Activated CD8-positive, alpha-beta T cell treated with anti-CD3 and anti-CD28 coated beads for 36 hours (primary cell): ENCODE measurements at places on chromosomes 1 and 21. TPM values are rescaled to one million over a fixed set of nuclear protein-coding genes. Genes with fewer than 3 reads are reported as not detected.

DNA sequence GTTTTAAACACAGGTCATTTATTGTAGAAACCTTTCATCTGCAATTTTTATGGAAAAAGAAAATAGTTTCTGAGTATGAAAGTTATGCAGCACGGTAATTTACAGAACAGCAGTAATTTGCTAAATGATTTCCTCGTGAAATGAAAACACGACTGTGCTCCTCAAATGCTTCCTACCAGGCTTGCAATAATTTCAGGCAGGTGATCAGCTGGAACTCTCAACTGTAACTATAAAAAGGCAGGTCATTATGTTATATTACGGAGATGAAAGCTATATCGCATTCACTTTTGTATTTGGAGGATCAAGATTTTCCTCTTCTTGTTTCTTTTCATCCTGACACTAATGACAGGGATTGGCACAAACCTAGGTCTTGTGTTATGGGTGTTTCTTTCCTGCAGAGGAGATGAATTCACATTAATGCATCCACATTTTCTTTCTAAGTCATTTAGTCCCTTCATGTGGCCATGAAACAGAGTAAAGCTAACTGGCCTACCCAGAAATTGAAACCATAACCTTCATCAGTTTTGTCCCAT is 57.4 kb downstream of the SAMSN1 start:
- H3K27me3 ChIP-seq, result no peaks in the 10 kb centered on the region
- DNase-seq, result no peak
- peaks cover 51% of the 10 kb centered on the region for H3K4me1 ChIP-seq
- H3K27ac ChIP-seq, result peak overlapping the region; percentile 92
- no peak overlapping the region for H3K4me3 ChIP-seq

DNA sequence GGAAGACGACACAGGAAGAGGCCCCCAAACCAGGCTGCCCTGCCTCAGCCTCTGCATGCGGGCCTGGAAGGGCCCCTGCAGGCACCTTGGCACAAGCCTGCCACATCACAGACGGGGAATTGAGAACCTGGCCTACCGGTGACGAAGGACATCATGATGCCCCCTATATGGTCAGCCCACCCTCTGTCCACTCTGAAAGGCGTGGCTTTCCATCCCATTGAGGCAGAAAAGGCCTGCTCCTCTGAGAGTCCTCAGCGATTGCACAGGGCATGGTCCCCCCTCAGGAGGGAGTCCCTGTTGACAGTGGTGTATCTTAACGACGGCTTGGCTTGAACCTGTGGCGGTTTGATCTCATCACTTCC is 11.4 kb downstream of the KRTAP10-1 start:
- DNase-seq, result no peak
- no peaks in the 10 kb centered on the region for H3K4me1 ChIP-seq
- no peaks in the 10 kb centered on the region for H3K27me3 ChIP-seq

- no peaks in the 10 kb centered on the region for H3K36me3 ChIP-seq
- H3K4me1 ChIP-seq, result peaks cover 59% of the 10 kb centered on the region
- H3K4me3 ChIP-seq, result no peak overlapping the region
- peak; percentile 37 for DNase-seq
Measured at GRCh38 chr1:114330451-114330983, 176.8 kb upstream of the SYT6 start.

GRCh38 chr1:56376188-56376984 is 203.0 kb downstream of the PLPP3 start:
- no peak for DNase-seq
- H3K4me3 ChIP-seq, result no peak overlapping the region
- no peak overlapping the region for H3K27ac ChIP-seq
- peaks cover 3% of the 10 kb centered on the region for H3K27me3 ChIP-seq

GRCh38 chr1:67307251-67308060 is at the start of gene IL12RB2:
TSS of gene IL12RB2 (plus strand) at chr1:67307873. CDS start at chr1:67320369, 12,496 bp downstream.
- peak; percentile 77 for DNase-seq
- H3K27me3 ChIP-seq, result peaks cover 11% of the 10 kb centered on the region
- H3K36me3 ChIP-seq, result peaks cover 27% of the 10 kb centered on the region
- H3K4me1 ChIP-seq, result peaks cover 50% of the 10 kb centered on the region
- peak within 1 kb of the TSS; percentile 93 for H3K27ac ChIP-seq

DNA sequence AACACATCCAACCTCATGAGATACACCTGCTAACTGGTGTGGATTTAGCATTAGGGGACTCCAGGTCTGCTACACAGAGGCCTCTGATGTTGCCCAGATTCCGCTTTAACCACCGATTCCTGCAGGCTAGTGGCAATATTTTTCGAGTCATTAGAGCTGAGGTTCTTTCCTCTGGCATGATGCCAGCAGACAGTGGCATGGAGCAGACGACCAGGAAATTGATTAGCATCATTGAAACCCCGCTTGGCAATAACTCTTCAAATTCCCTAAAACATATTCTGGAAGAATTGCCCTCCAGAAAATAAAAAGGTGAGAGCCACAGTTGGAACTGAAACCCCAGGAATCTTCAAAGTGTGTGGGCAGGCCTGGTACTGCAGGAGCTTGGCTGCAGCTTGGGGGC is 28.4 kb upstream of the ETV3 start:
- no peak overlapping the region for H3K4me3 ChIP-seq
- DNase-seq, result no peak
- H3K4me1 ChIP-seq, result no peaks in the 10 kb centered on the region
- H3K27ac ChIP-seq, result no peak overlapping the region
- no peaks in the 10 kb centered on the region for H3K36me3 ChIP-seq

- H3K36me3 ChIP-seq, result no peaks in the 10 kb centered on the region
- H3K4me1 ChIP-seq, result no peaks in the 10 kb centered on the region
- no peak overlapping the region for H3K27ac ChIP-seq
- no peak for DNase-seq
Measured at GRCh38 chr1:68036946-68037345, 13.5 kb downstream of the DIRAS3 start.

GRCh38 chr1:108708691-108709660 is 3.7 kb upstream of the FNDC7 start:
- no peak overlapping the region for H3K27ac ChIP-seq
- DNase-seq, result peak; percentile 85
- H3K4me1 ChIP-seq, result peaks cover 20% of the 10 kb centered on the region
- peaks cover 2% of the 10 kb centered on the region for H3K27me3 ChIP-seq

DNA sequence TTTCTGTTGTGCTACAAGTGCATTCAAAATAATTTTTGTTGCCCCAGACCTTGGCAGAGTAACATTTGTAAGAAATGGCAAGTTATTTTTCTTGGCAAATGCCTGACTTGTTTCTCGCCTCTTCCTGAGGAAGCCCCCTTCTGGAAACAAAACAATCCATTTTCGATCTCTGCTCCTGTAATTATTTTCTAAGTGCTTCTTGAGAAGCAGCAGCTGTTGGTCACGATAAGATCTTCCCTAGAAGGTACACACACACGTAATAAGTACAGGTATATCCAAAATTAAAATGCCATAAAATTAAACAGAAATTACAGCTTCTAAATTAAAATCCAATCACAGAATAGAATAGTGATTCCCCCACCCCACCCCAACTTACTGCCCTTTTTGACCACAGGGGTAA is 47.3 kb downstream of the LPGAT1 start:
- H3K4me1 ChIP-seq, result peaks cover 4% of the 10 kb centered on the region
- DNase-seq, result no peak
- H3K27ac ChIP-seq, result no peak overlapping the region
- no peaks in the 10 kb centered on the region for H3K27me3 ChIP-seq
- no peak overlapping the region for H3K4me3 ChIP-seq
- peaks cover 6% of the 10 kb centered on the region for H3K36me3 ChIP-seq

- peaks cover 11% of the 10 kb centered on the region for H3K27me3 ChIP-seq
- H3K27ac ChIP-seq, result no peak overlapping the region
- H3K36me3 ChIP-seq, result no peaks in the 10 kb centered on the region
- H3K4me3 ChIP-seq, result no peak overlapping the region
- DNase-seq, result no peak
Measured at GRCh38 chr1:182003953-182004586, 57.4 kb downstream of the ZNF648 start.

DNA sequence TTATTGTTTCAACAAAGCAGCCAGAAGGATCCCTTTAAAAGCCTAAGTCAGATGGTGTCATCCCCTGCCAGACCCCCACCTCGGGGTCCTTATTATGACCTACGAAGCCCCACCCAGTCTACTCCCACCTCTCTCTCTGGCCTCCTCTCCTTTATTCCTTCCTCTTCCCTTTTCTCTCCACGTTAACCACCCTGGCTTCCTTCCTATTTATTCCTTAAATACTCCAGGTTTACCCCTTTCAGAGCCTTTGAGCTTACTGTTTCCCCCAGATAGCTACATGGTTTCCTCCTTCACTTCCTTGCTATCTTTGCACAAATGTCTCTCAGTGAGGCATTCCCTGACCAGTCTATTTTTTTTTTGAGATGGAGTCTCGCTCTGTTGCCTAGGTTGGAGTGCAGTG is 12.0 kb upstream of the SLC9A1 start:
- peaks cover 3% of the 10 kb centered on the region for H3K4me1 ChIP-seq
- H3K27ac ChIP-seq, result no peak overlapping the region
- H3K4me3 ChIP-seq, result no peak overlapping the region
- no peaks in the 10 kb centered on the region for H3K27me3 ChIP-seq
- H3K36me3 ChIP-seq, result no peaks in the 10 kb centered on the region

DNA sequence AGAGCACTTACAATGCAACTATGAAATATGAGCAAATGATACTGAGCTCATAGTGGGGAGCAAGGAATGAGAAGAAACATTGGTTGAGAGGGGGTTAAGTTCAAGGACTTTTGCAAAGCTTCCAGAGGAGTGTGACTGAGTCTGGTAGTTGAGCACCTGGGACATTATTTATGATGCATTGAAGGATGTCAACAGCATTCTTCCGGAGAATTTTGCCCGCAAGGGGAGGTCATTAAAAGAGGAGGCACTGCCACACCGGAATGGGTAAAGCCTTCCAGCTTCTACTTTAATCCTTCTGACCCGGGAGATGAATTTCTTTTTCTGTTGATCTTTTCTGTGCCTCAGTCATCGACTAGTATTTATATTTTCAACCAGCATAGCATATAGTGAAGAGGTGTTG is 208.4 kb upstream of the CAMK1G start:
- H3K36me3 ChIP-seq, result no peaks in the 10 kb centered on the region
- no peak overlapping the region for H3K27ac ChIP-seq
- no peak overlapping the region for H3K4me3 ChIP-seq
- H3K27me3 ChIP-seq, result no peaks in the 10 kb centered on the region

DNA sequence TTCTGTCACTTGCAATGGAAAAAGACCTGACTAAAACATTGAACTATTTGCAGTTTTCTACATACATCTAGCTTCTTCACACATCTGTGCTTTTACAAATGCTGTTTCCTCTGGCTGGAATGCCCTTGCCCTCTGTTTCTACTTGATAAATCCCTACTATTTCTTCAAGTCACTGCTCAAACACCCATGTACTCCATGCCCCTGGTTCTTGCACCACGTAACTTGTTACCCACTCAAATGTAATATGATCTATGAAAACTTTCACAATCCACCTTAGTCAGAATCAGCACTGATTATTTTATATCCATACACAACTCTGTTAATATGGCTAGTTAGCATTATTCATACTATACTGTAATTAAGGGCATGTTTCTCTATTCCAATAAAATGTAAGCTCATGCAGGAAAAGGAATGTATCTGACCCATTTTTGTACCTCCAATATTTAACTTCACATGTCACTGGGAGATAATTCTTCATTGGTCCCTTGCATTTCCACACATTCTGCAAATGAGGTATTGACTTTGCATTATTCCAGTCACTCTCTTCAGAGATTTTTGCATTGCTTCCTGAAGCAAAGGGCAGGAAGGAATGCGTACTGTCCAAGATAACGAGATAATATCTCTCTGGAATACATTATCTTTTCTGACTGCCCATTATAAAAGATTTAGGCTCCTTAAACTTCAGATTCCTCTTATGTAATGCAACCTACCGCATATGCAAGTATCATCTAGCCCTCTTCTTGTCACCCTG is 158.3 kb downstream of the COL24A1 start:
- H3K4me1 ChIP-seq, result no peaks in the 10 kb centered on the region
- H3K27ac ChIP-seq, result no peak overlapping the region
- no peaks in the 10 kb centered on the region for H3K36me3 ChIP-seq
- DNase-seq, result no peak
- H3K27me3 ChIP-seq, result peaks cover 1% of the 10 kb centered on the region

DNA sequence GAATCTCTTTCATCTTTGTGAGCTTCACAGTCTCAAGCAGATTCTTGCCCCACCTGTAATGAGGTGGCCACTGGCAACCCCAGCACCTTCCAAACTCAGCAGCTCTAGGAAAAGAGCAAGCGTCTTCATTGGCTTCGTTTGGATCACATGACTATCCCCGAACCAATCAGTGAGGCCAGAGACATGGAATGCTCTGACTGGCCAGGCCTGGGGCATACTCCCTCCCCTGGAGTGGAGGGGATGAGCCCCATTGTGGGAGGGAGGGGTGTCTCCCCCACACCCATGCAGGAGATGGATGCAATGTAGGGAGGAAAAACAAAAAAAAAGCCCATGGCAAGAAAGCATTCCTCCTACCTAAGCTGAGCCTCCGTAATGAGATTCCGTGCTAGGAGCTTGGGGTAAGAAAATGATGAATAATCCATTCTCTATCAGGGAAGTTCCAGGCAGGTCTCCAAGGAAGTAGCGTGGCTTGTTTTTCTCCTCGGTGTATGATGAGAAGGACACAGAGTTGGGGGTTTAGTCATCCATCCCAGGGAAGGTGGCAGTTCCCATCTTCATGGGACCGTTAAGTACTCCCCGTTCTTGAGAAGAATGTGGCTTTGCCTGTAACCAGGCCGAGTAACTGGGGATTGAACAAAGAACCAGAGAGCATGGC is 32.7 kb downstream of the FHAD1 start:
- H3K4me3 ChIP-seq, result no peak overlapping the region
- DNase-seq, result no peak
- H3K4me1 ChIP-seq, result no peaks in the 10 kb centered on the region
- peaks cover 5% of the 10 kb centered on the region for H3K27me3 ChIP-seq
- H3K36me3 ChIP-seq, result no peaks in the 10 kb centered on the region

GRCh38 chr1:92953491-92953890 is 7.8 kb downstream of the DIPK1A start:
- peak overlapping the region; percentile 16 for H3K4me3 ChIP-seq
- H3K4me1 ChIP-seq, result peaks cover 52% of the 10 kb centered on the region
- peak overlapping the region; percentile 70 for H3K27ac ChIP-seq
- H3K27me3 ChIP-seq, result no peaks in the 10 kb centered on the region
- peak; percentile 72 for DNase-seq

Gene PIGV
- 21.2 TPM for total RNA-seq

Gene DENND2C
- 1.5 TPM for total RNA-seq

Gene TENT5C
- 13.6 TPM for total RNA-seq

Gene ASTN1
- not detected for total RNA-seq

Gene OR2W3
- not detected for total RNA-seq

Gene LPAR3
- 0.81 TPM for total RNA-seq

Gene FALEC
- total RNA-seq, result not detected

Gene SCCPDH
- total RNA-seq, result 41.7 TPM

Gene TTC22
- 3.3 TPM for total RNA-seq

Gene TEX38
- not detected for total RNA-seq

Gene MIER1
- 39.8 TPM for total RNA-seq

Gene TSPAN2
- 0.90 TPM for total RNA-seq

Gene AGBL4
- total RNA-seq, result 0.14 TPM

Gene HCN3
- 1.5 TPM for total RNA-seq

Gene UMODL1
- not detected for total RNA-seq

Gene MYCL
- total RNA-seq, result 0.13 TPM

Gene CD1E
- not detected for total RNA-seq
